ENCODE measurements at places on chromosomes 7 and 10.

DNA sequence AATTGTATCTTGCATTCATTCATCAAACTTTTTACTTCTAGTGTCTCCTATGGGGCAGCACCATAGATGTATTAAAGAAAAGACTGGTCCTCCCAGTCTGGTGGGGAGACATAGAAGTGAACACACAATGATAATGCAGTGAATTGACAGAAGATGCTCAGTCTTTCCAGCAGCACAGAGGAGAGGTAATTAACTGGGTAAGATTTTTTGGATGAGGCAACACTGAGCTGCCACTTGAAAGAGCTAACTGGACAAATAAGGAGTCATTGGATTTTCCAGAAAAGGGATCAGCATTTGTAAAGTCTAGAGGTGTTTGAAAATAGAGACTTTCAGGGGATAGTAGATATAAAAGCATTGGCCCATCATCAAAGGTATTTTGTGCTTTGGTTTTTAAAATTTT, 7.2 kb upstream of the ITPRIP start:
- DNase-seq = no peak

- DNase-seq = no peak
Observed at GRCh38 chr7:26298472-26299058, 6.9 kb downstream of the SNX10 start.

DNA sequence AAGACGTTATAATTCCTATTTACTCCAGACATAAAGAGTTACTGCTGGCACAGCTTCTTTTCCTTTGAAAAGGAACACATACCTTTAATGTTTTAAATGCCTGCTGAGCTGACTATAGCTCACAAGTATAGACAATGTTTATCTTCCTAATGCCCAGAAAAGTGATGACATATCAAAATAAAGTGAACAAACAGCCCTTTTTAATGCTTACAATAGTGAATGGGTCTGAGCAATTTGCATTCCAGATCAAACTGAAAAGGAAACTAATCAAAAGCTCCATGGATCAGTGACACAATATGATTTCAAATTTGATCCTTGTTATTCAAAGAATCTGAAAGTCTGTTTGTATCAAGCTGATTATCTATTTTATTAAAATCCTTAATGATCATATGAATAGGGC, 233.6 kb upstream of the SEMA3E start:
- no peak for DNase-seq

GRCh38 chr7:49776994-49777393, 3.6 kb downstream of the VWC2 start:
- no peak for DNase-seq

- no peak for DNase-seq
Observed at GRCh38 chr10:110625356-110625894, 18.7 kb upstream of the RBM20 start.

DNA sequence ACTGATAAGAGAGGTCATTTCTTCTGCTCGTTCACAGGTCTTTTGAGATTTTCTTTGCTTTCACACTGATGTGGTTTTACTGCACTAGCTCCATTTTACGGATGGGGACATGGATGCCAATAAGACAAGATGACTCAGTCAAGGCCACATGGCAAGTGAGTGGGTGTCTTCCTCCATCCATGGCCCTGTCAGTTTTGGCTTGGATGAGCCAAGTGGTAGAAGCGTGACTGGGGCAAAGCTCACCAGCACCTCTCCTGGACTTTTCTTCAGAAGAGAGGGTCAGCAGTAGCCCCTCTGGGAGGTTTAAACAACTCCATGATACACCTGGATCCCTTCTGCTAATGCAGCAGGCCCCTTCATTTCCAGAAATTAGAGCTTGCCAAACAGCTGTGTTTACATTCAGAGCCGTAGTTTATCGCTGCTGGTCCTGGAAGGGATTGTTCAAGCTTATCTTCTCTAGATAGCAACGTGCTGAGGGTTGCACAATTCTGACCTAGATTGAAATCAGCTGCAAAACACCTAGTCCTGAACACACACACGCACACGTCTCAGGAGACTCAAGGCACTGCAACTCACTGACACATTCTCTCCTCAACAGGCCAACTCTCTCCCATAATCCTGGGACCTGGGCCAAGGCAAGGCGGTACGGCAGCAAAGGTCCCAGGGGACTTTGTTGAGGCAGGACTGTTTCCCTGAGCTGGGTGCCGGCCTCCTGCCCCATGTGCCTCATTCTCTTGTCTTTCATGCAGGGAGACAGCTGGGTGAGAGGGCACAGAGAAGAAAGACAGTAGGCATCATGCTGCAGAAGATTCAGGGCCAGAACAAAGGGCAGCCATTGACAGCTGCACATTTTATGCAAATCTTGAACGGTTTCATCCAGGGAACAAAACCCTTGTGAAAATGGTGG, 14.2 kb upstream of the PDCD4 start:
- no peak for DNase-seq

- no peak for DNase-seq
Observed at GRCh38 chr7:132943645-132944044, 138.2 kb downstream of the CHCHD3 start.

GRCh38 chr10:80581469-80581835, 43.8 kb downstream of the SH2D4B start:
- no peak for DNase-seq

DNA sequence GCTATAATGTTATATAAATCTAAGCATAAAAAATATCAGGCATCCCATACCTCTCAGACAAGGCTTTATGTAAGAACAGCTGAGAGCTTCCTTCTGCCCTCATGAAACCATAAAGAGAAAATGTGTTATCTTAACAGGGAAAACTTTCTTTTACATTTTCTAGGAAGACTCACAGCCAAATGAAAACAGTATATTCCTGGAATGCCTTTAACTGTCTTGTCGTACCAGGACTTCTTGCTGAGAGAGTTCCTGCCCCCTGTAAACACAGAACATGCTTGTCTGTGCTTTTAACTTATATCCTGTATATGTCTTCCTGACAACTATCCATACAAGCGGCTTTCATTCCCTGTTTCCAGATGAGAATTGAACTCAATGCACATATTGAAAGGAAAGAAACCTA, 64.8 kb upstream of the AHR start:
- no peak for DNase-seq

DNA sequence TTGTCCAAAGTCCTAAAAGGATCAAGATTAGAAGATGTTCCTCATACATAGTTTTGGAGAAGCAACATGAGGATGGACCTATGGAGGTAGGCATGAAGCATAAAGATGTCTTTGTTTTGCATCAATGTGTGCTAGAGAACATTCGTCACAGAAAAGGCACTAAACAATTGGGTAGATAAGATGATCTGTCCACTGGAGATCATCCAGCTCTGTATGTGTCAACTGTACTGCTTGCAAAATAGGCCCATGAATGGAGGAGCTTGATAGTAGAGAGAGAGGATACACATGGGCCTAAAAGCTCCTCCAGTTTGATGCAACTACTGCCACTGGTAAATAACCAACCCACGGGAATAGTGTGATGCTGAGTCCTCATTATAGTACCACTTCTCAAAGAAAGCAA, 286.4 kb upstream of the HGF start:
- no peak for DNase-seq

- DNase-seq = no peak
Observed at GRCh38 chr10:120012566-120012965, 120.0 kb downstream of the SEC23IP start.

DNA sequence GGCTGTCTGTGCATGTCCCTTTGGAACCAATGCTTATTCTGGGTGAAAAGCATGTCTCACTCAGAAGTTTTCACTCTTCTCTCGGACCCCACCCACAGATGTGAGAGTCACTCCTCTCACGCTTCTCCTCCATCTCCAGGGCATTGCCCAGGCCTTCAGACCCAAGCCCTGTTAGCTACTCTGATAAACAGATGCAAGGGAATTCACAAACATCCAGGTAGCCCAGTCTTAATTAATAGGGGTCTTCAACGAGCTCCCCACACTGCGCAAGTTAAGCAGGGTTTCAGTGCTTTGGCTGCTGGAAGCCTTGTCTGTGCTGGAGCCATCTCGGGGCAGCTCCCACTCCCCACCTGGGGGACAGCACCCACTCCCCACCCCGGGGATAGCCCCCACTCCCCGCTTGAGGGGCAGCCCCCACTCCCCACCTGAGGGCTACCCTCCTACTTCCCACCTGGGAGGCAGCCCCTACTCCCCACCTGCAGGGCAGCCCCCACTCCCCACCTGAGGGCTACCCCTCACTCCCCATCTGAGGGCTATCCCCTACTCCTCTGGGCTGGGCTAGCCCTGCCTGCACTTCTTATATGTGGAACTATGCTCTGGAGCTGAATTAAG, 8.7 kb downstream of the PKD1L1 start:
- no peak for DNase-seq

DNA sequence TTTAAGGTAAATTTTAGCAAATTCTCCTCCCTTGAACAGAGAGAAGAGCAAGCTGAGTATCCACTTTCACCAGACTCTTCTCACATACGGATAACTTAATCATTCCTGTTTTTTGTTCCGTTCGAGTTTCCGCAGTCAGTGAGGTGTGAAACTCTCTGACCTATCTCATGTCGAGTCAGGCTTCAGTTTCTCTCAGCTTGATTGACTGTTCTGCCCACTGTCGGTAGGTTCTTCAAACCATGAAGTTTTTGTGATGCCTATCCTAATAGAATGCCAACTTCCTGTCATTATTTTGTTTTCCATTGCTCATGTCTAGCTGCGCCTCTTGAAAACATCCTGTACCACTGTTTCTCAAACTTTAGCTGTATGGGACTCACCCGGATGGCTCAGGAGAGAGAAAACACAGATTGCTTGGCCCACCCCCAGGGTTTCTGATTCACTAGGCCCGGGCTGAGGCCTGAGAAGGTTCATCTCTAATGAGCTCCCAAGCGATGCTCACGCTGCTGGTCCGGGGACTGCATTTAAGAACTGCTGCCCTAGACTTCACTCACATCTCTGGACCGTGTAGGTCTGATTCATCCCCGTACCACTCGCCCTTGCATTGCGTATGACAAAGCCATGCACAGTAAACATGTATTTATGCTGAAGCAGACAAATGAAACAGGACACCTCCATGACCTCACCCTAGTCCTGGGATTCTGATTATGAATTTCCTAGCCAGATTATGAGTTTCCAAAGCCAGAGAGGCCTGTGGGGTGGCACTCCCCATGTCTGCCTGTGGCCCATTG, 208.4 kb upstream of the AGK start:
- no peak for DNase-seq

DNA sequence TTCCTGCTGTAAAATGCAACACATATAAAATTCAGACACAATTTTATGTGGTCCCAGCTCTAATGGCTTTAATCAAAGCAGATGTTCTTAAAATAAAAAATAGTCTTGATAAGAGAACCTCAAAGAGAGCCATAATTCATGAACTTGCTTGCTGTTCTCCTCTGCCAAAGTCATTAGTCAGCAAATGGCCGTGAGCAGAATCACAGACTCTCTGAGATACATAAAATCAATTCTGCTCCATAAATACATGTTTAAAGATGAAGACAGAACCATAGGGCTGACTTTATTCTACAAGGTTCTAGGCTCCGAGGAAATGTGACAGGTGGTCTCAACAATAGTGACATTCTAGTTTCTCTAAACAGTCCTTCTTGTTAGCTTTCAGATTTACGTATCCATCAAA, 29.8 kb downstream of the HSPA12A start:
- DNase-seq = no peak

DNA sequence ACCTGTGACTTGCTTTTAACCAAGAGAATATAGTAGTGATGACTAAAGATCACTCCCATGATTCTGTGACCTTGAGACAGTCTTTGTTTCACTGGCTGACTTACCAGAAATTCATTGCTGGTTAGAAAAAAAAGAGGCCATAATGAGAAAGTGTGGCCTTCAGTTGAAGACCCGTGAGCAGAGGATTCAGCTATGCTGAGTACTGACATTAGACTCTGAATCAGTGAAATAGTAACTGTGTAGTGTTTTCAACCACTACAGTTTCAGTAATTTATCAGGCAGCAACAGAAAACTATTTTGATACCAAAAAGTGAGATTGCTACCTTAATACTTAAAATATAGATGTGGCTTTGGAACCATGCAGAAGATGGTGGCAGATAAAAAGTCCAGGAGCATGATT, 298.0 kb upstream of the KCND2 start:
- DNase-seq = no peak

DNA sequence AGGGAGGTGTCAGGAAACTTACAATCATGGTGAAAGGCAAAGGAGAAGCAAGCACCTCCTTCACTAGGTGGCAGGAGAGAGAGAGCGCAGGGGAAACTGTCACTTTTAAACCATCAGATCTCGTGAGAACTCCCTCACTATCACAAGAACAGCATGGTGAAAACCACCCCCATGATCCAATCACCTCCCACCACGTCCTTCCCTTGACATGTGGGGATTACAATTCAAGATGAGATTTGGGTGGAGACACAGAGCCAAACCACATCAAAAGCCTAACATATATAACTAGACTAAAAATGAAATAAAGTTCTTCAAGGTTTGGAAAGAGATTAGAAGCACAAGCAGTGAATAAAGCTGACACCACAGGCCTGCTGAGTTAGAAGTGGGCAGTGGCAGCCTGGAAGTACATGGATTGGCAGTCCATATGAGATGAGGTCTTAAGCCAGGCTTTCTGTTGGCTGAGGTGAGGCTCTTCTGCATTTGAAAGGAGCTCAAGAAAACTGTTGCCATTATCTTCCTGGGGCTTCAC, 96.4 kb upstream of the MDFIC start:
- DNase-seq = no peak

DNA sequence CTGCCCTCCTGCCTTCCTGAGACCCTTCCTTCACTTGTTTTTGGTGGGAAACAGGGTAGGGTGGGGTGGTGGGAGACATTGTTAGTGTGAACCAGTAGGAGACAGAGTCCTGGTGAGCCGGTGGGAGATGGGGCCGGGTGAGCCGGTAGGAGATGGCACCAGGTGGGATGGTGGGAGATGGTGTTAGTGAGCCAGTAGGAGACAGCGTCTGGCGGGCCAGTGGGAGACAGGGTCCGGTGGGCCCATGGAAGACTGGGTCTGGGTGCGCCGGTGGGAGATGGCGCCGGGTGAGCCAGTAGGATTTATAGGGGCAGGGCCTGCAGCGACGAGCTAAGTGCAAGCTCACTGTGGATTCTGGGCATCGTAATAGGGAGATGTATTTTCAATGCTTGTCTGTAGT, 116.8 kb downstream of the TRRAP start:
- DNase-seq = no peak

DNA sequence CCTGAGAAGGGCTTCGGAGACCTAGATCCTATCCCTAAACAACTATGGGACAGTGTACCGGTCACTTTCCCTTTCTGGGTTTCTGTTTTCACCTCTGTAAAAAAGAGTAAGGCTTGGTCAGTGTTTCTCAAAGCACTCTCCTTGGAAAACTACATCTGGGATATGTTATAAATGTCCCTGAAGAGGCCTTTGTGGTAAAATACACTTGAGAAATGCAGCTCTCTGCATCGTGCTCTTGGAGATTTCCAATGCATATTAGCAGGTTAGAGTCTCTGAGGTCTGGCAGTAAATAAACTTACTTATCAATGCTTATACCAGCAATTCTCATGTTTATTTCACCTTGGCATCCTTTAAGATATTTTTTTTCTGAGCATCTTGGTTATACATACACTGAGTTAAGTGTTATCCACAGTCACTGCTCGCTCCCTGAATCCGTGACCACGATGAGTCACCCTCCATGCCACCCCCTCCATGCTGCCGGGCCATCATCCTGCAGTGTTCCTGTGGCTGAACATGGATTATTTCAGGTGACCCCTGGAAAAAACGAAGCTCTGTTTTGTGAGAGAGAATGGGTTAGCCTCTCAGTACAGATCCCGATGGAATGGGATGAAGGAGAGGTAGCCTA, 3.3 kb upstream of the TBXAS1 start:
- DNase-seq = no peak

All from anterior cingulate cortex (tissue), 58 donors.